ENCODE measurements at places on chromosomes 13 and 19.

- no peak for DNase-seq
Measured at GRCh38 chr13:20190481-20191310, 2.0 kb downstream of the GJB2 start.

DNA sequence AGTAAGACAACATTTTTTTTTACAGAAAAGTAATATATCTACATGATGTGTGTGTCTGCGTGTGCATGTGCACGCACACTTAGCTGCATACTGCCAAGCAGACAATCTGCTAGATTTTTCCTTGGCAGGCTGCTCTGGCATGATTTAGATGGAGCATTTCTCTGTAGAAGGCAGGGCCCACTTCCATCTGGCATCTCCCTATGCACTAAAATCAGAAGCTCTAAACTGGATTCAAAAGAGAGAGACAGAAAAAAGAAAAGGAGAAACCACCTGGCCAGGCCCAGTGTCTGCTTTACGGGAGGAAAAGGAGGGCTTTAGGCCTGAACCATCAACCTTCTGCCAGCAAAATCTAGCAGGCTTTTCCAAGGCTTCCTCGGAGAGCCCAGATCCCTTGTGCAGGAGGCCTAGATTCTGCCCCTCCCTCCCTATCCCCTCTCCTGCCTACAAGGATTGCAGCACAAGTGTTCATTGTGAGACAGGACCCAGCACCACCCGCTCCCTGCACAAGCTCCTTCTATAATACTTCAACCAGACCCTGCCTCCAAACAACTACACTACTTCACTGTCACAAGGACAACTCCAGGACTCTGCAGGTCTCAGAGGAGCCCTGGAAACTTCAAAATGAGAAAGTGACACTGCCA, 99.3 kb downstream of the DOCK9 start:
- no peak for DNase-seq

DNA sequence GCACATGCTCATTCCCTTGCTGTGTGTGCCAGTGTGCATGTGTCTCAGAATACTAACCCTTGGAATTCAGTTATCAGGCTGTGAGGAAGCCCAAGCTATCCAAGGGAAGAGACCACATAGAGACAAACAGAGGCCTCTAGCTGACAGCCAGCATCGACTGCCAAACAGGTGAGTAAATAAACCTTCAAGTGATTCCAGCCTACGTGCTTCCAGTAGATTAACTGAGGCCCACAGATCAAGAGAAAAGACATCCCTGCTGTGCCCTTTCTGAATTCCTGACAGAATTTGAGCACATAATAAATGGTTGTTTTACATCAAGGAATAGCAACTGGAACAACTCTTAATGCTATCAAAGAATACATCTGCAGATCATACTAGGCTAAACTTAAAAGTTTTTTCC, 17.5 kb downstream of the ZC3H13 start:
- no peak for DNase-seq

DNA sequence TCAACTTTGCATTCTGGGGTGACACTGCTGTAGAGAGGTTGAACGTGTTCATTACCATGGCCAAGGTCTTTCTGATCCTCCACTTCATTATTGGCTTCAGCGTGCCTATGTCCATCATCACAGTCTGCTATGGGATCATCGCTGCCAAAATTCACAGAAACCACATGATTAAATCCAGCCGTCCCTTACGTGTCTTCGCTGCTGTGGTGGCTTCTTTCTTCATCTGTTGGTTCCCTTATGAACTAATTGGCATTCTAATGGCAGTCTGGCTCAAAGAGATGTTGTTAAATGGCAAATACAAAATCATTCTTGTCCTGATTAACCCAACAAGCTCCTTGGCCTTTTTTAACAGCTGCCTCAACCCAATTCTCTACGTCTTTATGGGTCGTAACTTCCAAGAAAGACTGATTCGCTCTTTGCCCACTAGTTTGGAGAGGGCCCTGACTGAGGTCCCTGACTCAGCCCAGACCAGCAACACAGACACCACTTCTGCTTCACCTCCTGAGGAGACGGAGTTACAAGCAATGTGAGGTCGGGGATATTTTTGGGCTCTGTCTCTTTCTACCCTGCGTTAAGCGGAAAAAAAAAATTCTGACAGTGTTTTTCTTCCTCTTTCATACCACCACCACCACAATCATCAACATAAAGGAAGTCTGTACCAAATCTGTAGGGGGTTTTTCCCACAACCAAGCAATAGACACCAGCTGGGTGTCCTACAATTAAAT, 29.5 kb downstream of the FPR3 start:
- no peak for DNase-seq

DNA sequence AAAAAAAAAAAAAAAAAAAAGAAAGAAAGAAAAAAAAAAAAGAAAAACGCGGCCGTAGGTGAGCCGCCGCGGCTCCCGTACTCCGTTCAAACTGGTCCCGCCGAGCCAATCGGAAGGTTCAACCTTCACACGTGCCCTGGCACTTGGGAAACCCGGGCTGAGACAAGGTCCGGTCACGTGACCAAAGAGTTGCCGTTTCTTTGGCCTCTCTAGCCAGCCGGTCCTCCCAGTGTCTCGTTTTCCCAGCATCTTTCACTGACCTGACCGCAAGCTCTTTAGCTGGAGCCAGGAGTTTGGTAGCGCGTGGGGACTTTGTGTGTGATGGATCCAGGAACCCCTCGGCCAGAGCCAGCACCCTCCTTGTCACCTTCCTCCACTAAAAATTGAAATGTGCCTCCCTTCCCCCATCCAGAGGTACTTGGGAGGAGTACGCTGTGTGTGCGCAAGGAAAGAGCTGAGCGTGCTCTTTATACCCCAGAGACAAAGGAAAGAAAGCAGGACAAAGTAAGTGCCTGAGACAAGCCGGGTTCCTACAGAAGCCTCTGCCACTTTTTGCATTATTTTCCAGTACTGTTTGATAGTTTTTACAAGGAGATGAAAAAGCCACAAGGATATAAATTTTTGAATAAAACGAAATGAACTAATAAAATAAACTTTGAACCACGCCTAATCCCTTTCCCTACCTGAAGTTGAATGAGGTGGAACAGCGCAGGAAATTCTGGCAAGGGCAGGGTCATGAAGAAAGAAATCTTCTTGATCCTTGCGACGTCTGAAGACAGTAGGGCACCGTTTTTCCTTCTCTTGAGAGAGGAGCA, 959 bp downstream of the TNPO2 start:
- DNase-seq, result peak; percentile 87

DNA sequence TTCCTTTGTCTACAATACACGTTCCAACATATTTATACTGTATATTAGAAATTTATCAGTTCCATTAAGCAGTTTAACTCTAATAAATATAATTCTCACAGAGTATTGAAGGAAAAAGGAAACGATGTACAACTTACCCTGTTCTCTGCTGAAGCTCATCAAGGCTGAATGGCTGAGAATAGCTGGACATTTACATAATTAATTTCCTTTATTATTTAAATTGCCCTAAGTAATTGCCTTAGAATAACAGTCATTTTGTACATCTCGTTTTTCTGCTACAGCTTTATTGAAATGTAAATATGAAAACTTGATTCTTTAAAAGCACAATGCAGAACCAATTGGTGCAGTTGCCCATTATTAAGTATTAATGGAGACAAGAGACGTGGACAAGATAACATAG, 648.3 kb upstream of the ATXN8OS start:
- no peak for DNase-seq

DNA sequence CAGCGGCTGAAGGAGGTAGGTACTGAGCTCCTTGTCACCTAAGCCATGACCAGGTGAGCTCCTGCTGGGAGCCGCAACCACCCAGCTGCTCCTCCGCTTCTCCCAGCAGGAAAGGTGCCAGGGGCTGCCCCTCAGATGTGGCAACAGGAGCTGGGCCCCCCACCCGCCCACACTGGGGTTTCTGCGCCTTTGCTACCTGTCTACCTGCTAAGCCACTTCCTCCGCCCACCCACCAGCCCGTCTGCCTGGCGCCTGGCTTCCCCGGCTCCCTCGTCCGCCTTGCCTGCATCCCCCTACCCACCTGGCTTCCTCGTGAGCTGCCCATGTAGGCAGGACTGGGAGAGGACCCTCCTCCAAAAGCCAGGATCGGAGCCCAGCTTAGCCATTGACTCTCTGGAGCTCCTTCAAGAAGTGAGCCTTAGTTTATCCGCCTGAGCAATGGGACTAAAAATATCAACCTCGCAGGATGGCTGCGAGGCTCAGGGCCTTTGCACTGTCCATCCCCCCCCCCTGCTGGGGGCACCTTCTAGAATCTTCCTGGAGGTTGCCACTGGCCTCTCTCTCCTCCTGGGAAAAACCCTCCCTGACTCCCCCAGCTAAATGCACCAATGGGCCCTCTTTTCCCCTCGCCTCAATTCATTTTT, 55.8 kb upstream of the KLF2 start:
- no peak for DNase-seq
